ENCODE measurements at places on chromosomes 11 and 22.
A peak's percentile ranks its signal among the peaks of the same experiment; 100 is the strongest.

GRCh38 chr11:133956650-133957633 is at the start of gene IGSF9B:
Gene IGSF9B, minus strand, starts transcription at chr11:133956968. Its CDS starts 214 bp downstream, at chr11:133956754.
- peak; percentile 86 for DNase-seq

GRCh38 chr11:3139481-3140290 is 25.4 kb downstream of the OSBPL5 start:
- no peak for DNase-seq

DNA sequence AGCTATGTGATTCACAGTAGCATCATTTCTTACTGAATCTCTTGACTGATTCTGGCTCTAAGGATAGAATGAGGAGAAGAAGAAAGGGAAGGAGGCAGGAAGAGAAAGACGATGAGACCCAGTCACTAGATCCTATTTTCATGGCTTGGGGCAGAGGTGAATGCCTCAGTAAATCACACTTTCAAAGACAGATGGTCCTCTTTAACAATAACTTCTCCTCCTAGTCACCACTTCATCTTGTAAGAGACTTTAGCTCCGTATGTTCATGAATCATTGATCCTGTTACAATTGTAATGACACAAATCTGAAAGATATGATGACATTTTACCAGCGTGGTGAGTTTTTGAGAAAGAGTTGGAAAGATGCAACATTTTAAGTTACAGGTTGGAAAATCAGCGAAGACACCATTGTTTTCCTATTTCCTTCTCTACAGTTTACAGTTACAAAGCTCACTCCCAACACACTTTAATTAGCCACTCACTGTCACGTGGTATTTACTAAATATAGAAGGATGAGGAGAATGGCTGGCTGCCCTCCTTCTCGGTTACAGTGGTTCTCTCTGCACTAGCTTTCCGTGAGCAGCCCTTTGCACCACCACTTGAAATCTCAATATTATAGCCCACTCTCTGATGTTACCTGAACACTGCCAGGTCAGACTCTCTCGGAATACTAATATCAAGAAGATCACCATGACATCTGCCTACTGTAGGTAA is 205.8 kb downstream of the CADM1 start:
- no peak for DNase-seq

- no peak for DNase-seq
These were observed 53.2 kb downstream of the MN1 start for GRCh38 chr22:27748349-27748748.

DNA sequence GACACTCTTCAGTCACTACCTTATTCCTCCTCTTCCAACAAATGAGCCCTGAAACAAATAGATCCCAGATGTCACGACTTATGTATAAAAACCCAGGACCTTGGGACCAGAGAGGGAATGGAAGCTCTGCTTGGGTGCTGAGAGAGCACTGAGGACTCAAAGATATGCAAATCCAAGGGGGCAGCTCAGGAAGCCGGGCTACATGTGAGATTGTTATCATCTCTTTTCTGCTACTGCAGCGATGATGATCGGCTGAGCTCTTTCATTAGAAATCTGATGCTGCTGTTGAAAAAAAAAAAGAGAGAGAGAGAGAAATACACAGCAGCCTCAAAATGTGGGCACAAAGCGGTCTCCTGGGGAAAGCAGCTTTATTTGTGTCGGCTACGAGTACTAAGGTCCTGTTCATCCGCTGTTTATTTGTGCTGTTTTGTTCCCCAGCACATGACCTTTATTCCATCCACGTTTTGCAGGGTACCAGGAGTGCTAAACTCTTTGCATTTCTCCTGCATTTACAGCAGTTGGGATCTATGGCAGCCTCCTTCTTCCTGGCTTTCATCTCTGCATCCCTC is 120.2 kb downstream of the TRIM29 start:
- no peak for DNase-seq

GRCh38 chr11:117841551-117842031 is 17.0 kb upstream of the FXYD2 start:
- DNase-seq, result no peak

DNA sequence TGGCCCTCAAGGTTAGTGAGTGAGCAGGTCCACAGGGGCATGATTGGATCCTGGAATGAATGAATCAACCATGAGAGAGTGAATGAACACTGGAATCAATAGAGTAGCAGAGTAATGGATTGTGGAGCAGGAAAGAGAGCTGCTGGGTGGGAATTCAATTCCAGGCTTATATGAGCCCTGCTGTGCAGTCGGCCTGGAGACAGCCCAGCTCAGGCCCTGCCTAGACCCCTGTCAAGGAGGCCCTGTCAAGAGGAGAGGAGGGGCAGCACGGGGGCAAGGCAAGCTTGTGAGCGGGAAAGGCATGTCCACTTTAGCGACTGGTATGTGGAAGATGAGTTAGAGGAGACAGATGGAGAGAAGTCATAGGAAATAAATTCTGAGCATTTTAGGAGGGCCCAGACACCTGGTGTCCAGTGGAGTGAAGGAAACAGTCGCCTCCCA is 1.3 kb upstream of the FOLR1 start:
- no peak for DNase-seq

- no peak for DNase-seq
These were observed 35.0 kb upstream of the BDNF start for GRCh38 chr11:27735281-27735680.

- no peak for DNase-seq
These were observed 60.2 kb downstream of the PDE2A start for GRCh38 chr11:72613977-72614376.

- no peak for DNase-seq
These were observed 79.9 kb upstream of the SYT13 start for GRCh38 chr11:45365961-45366618.

- no peak for DNase-seq
These were observed 34.4 kb downstream of the PRDM11 start for GRCh38 chr11:45180848-45181192.

DNA sequence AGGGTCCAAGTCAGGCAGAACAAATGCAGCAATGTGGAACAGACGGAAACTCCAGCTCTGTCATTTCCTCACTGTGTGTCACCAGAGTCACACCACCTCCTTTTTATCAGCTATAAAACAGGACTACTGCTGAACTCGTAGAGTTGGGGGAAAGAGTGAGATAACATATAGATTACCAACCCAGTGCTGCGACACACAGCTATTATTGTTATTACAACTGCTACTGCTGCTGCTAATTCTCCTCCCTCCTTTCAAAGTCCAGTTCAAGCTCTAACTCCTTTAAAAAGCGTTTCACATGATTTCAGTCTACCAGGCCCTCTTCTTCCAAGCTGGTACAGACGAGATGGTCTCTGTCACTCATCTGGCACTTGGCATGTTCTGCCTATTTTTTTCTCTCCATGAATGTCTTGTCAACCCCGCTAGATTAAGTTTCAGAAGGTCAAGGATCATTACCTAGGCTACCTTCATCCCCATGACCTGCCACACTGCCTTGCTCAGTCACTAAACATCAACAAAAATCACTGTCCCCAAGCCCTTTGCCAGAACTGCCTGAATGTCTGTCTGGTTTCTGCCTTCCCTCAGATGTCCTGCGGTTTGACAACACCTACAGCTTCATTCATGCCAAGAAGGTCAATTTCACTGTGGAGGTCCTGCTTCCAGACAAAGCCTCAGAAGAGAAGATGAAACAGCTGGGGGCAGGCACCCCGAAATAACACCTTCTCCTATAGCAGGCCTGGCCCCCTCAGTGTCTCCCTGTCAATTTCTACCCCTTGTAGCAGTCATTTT is 3.7 kb upstream of the MTFP1 start:
- DNase-seq, result no peak

DNA sequence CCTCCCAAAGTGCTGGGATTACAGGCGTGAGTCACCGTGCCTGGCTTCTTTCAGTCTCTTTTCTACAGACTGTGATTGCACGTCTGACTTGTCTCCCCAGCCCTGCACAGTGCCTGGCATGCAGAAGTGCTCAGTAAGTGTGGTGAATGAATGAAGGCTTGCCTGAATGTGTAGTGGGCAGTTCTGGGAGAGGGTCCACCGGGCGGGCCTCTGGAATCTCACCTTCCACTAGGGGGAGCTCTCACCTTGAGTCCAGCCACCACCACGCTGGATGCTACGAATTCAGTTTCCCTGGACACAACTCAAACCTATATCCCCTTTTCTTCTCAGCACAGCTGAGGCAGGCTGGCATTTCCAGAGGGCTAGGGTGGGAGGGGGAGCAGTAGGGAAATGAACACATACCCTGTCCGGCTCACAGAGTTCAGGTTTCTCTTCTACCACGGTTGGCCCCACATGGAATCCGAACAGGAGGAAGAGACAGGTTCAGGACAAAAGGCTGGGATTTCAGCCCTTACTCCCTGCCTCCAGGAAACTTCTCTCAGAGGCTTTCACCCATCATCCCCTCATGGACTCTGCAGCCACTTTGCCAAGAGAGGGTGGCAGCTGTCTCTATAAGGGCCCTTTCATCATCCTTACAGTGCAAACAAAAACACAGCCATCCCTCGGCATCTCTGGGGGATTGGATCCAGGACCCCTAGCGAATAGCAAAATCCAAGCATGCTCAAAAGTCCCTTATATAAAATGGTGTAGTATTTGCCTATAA is 86.8 kb downstream of the NECTIN1 start:
- DNase-seq, result no peak

DNA sequence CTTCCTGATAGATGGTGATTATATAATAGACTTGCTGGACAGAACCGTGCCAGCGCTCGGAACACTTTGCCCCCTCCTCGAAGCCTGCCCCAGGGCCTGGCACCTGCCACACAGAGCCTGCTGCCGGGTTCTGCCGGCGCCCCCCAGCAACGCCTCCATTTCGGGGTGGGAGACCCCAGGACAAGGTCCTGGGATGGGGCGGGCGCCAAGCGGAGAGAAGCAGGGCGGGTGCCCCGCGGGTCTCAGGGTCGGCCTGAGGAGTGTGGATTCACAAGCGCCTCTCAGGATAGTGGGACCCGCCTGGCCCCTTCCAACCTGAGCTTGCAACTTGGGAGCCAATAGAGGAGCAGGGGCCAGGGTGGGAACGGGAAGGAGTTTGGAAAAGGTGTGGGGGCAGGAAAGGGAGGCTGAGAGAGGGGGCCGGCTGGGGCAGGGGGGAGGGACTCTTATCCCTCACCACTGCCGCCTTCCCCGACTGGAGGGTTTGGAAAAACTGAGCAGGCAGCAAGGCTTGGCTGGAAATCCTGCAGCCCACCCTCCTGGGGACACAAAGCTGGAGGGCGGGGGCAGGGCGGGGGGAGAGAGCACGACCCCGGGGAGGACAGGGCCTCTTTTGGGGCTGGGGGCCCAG is 3.3 kb upstream of the BCL9L start:
- no peak for DNase-seq

- DNase-seq, result no peak
These were observed 848 bp upstream of the TRPC6 start for GRCh38 chr11:101584655-101585054.

GRCh38 chr11:66749091-66749490 is 20.1 kb upstream of the SPTBN2 start:
- DNase-seq, result no peak

GRCh38 chr11:89583580-89583979 is 92.4 kb upstream of the NOX4 start:
- no peak for DNase-seq

DNA sequence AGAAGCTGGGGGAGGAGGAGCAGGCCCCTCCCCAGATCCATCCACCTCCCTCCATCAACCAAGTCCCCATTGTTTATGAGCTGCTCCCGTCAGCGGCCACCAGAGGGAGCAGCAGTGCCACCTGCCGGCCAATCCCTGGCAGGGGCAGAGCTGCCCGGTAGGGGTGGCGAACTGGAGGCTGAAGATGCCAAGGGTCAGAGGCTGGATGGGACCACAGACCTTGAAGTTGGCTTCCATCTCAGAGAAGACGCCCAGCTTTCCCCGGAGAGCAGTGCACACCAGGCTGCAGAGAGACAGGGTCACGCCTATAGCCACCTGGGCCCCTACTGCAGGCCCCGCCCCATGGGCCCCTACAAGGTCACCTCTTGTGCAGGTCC is 3.6 kb downstream of the FIBP start:
- DNase-seq, result peak; percentile 77

GRCh38 chr11:102591160-102591718 is 33.9 kb downstream of the MMP20 start:
- DNase-seq, result no peak

GRCh38 chr22:44401783-44402110 is 89.0 kb upstream of the SHISAL1 start:
- no peak for DNase-seq

DNA sequence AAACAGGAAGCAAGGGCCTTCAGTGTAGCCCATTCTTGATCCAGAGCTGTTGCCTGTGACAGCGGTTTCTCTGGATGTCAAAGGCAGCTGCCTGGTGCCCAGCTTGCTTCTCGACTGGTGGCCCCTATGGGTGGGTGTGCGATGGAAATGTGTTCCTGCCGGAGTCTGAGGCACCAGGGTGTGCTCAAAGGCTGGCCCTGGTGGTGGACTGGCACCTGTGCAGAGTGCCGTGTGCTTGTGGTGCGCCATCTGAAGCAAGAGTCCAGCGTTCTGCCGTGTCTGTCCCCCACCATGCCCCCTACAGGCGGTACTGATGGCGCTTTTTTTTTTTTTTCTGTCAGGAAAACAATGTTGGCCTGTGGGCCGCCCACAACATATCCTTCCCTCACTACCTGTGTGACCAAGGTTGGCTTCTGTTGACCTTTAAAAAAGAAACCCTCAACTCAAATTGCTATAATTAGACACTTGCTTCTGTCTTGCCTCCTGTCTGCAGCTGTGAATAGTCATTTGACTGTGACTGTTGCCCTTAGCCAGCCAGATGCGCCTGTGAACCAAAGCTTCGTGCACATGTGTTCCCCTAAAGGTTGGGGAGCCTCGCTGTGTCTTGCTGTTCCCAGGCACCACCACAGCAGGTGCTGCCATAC is 4.7 kb upstream of the RANBP1 start:
- DNase-seq, result no peak

DNA sequence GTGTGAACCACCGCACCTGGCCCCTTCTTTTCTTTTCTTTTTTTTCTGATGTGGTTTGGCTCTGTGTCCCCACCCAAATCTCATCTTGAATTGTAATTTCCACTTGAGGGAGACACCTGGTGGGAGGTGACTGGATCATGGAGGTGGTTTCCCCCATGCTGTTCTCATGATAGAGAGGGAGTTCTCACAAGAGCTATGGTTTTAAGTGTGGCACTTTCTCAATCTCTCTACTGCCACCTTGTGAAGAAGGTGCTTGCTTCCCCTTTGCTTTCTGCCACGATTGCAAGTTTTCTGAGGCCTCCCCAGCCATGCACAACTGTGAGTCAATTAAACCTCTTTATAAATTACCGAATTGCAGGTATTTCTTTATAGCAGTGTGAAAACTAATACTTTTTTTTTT is 4.9 kb upstream of the TCN2 start:
- no peak for DNase-seq

DNA sequence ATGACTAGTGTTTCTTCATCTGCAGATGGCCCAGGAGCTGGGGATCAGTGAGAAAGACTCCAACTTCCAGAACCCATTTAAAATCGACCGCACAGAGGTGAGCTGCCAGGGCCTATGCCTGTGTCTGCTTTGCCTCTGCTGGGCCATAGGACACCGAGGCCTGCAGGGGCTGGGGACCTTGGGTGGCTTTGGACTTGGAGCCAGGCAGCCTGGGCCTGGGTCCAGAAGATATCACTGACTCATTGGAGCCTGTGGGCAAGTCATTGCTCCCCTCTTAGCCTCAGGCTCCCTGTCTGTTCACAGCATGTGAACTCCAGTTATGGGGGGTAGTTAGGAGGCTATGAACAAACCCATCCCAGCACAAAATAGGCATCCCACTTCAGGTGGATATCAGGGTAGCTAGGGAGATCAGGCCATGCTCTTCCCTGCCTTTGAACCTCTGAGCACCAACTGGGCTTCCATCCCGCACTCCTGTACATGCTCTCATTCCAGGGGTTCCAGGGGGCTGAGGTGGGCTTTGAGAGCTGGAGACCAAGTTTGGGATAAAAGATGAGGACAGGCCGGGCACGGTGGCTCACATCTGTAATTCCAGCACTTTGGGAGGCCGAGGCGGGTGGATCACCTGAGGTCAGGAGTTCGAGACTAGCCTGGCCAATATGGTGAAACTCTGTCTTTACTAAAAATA is 13.4 kb downstream of the CCDC134 start:
- no peak for DNase-seq
